H7 (cell line): ENCODE measurements at places on chromosomes 3 and 15.

GRCh38 chr15:56619887-56620286 is 113.4 kb downstream of the ZNF280D start:
- DNase-seq: no peak

DNA sequence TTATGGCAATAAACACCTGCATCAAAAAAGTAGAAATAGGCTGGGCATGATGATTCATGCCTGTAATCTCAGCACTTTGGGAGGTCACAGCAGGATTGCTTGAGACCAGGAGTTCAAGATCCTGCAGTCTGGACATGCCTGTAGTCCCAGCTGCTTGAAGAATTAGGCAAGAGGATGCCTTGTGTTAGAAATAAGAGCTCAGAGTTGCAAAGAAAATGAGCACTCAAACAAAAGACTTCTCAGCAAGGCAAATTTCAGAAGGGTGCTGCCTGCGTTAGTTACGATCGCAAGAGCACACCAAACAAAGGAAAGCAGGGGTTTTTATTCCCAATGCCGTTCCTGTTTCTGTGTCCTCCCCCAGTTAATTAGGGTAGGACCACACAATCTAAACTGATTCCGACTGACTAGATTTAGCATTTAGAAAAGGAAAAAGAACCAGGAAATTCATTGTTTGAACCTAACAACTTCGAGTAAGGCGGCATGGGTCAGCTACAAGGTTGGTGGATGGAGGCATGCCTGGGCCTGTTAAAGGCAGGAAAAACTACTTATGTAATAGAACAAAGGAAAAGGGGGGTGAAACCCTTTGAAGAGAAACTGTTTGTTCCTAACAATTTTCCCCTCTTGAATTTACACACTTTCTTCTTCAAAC is 55.5 kb downstream of the DLG1 start:
- DNase-seq: no peak

DNA sequence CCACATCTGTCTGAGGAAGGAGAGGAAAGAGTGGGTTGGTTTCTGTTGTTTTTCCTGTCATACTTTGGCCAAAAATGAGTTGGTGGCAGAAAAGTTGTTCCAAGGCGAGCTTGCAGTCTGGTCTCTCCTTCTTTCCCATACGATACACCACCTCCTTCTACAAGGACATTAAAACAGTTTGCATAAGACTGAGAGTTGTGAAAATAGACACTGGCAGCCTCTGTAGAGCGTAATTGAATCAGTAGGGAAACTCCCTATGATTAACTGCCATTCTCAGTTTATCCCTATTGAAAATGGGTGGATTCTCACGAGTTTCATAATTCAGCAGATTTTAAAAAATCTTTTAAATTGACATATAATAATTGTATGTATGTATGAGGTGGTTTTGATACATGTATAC is 3.7 kb upstream of the LSG1 start:
- no peak for DNase-seq

DNA sequence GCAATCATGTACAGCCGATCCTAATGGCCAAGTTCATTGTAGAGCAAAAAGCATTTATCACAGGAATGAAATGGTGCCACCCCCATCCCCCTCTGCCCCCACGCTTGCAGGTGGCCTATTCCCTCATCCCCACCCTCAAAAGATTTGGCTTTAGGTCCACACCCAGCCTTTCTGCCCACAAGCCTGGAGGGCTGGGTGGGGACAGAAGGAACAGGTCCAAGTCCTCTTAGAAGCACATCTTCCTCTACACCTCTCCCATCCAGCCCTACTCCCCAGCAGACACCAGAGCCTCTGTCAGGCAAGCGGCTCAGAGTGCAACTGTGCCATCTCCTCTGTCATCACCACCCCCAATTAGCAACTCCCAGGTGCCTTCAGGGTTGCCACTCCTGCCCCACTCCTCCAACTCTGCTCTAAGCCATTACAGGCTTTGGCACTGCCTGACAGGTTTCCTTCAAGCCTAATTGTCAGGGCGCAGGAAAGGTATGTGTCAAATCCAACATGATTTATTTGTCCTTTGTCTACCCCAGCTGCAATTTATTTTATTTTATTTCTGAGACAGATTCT is 49.4 kb downstream of the DAPK2 start:
- no peak for DNase-seq

GRCh38 chr3:60594025-60594424 is 657.2 kb downstream of the FHIT start:
- no peak for DNase-seq

GRCh38 chr3:32313723-32314473 is 75.4 kb downstream of the CMTM8 start:
- no peak for DNase-seq

GRCh38 chr15:34810443-34811129 is 15.2 kb upstream of the ACTC1 start:
- DNase-seq: no peak

DNA sequence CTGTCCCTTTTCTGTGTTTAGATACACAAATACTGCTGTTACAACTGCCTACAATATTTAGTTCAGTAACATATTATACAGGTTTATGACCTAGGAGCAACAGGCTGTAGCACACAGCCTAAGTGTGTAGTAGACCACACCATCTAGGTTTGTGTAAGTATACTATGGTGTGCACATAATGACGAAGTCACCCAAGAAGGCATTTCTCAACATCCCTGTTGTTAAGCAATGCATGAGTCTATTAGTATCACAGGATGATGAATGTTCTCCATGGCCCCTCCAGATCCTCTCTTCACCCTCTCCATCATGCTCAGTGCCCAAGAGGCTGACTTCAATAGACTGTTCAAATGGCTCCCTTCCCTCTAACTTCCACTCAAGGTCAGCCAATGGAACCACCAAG is 14.6 kb upstream of the SEC62 start:
- DNase-seq: no peak

DNA sequence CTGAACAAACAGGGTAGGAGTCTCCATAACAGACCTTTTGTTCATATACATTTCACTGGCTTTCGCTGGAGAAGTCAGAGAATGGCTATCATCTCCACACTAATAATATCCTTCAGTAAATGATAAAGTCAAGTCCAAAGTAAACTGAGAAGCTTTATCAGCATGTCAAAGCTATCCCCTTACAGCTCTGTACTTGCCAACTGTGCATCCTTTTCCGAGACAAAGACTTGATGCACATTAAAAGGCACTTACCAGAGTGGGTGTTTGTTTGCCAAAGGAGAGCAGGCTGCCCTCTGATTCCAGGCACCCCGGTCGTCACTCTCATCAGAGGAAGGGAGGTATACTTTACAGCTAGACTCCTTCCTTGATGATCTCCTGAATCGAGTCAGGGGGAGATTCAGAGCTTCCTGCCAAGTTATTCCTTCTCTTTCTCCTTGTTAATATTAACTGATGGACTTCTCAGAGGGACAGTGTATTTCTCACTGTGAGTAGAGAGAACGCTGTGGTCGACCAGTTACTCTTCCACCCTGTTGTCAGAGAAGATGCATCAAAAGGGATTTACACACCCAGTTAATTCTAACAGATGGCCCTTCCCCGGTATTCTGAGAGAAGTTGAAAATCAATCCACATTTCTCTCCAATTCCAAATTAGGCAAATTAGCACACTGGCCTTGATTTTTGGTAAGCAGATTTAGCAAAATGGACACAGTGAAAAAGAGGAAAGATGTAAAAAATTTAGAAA is 504.7 kb upstream of the NR2F2 start:
- no peak for DNase-seq

- no peak for DNase-seq
Observed at GRCh38 chr15:70197318-70197944, 99.7 kb upstream of the TLE3 start.

GRCh38 chr3:27990837-27991236 is 250.6 kb upstream of the CMC1 start:
- no peak for DNase-seq

- no peak for DNase-seq
Observed at GRCh38 chr3:28267984-28268849, 26.8 kb downstream of the CMC1 start.
